ENCODE measurements at places on chromosomes 5 and 9.

GRCh38 chr5:178389796-178390195 lies 157.2 kb upstream of the PHYKPL start:
- no peak for DNase-seq

DNA sequence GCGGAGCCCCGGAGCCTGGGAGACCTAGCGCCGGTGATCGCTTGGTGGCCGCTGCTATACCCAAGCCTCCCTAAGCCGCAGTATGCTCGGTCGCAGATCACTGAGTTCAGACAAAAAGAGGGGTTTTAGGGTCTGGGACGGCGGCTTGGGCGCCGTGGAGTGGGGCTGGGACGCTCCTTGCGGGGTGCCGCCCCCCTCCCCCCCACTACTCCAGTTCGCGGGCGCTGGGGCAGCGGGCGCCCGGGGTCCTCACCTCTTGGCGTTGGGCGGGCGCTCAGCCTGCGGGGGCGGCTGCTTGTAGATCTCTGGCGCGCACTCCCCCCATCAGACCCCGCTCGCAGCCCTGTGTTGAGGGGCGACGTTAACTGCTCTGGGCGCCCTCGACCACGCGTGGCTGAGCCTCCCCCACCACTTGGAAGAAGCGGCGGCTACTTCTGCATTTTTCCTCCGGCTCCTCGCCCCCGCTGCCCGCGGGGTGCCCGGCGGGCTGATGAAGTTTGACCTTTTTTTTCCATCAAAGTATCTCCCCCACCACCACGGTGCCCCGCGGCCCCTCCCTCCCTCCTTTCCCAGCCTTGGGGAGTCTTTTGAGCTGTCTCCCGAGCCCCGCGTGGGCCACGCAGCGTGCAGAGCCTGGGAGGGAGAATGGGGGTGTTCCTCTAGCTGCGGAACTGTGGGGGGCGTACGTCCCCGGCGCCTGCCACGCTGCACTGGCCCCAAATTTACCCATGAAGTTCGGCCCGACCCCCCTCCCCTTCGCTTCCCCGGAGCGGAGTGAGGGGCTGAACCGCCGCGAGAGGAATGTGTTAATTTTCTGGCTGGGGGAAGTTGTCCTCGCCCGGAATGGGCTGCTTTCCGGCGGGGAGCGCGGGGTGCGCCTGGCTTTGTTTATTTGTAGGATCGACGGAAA lies 1.2 kb downstream of the CXXC5 start:
- DNase-seq: no peak

GRCh38 chr5:6910950-6911349 lies 197.7 kb downstream of the TENT4A start:
- no peak for DNase-seq

- DNase-seq: no peak
Measured at GRCh38 chr5:156329171-156329611, 2.2 kb downstream of the SGCD start.

DNA sequence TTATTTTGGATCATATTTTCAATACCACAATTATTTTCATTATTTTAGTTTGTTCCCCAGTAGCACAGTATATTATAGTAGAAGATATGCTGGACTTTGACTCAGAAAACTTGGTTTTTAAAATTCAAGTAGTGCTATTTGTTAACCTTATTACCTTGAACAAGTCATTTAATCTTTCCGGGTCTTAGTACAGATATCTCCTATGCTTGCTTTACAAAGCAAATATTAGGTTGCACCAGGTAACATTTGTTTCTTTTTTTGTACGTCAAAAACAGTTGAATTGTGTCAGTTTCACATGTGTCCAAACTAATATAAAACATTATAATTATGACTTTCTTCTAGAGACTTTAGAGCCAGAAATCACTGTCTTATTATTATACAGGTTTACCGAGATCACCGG lies 338.1 kb downstream of the ARL15 start:
- DNase-seq: no peak

DNA sequence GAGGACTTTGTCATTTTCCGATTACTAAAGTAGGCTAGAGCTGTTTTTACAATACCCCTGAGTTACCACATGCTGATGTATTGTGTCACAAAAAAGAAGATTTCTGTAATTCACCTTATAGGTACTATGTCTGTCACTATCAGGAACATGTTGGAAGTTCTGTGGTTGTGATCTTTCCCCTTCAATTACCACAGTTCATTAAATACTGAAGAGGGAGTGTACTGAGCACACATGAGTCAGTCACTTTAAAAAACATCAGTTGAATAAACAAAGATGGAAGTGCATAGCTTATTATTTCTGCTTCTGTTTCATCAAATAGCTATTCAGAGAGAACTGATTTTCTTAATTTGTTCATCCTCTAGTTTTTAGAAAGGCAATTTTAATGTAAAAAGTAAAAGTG lies 31.7 kb downstream of the AP3S1 start:
- no peak for DNase-seq

DNA sequence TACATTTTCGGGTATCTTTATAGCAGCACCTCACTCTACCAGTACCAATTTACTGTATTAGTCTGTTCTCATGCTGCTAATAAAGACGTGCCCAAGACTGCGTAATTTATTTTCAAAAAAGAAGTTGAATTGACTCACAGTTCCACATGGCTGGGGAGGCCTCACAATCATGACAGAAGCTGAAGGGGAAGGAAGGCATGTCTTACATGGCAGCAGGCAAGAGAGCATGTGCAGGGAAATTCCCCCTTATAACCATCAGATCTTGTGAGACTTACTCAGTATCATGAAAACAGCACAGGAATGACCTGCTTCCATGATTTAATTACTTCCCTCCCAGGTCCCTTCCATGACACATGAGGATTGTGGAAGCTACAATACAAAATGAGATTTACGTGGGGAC lies 602.6 kb upstream of the DAB2 start:
- no peak for DNase-seq

- DNase-seq: no peak
Measured at GRCh38 chr9:21996858-21997257, 2.3 kb downstream of the CDKN2B-AS1 start.

DNA sequence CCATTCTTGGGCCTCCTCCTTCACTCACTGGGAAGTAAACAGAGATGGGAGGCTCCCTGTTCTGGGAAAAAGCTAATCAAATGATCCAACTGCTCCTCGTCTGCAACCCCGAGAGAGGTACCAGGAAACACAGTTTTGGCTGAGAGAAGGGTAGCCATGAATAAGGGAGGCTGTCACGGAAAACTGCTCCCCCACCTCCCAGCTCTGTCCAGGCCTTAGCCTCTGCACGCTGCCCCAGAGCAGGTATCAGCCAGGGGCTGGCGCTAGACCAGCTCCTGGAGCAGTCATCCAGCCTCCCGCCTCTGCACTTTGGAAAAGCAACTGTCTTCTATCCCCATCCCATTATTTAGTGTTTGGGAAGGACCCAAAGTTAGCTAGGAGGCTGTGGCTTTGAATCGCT lies 266.1 kb downstream of the NDUFS4 start:
- no peak for DNase-seq

DNA sequence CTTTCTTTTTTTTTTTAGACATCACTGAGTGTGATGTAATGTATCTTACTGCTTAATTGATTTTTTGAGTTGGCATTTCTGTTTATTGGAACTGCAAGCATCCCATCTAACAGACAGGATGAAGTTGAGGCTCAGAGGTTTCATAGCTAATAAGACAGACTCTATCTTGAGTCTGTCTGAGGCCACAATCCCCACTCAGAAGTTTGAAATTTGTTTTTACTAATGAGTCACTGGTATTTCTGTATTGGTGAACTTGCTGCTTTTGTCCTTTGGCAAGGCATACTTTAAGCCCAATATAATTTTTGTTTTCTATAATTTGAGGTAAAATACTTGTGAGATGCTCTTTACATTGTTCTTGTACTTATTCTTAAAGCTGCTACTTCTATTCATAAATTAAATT lies 491.2 kb downstream of the PSAT1 start:
- no peak for DNase-seq
